ENCODE measurements at places on chromosomes 2 and 18. TPM values are rescaled to one million over a fixed set of nuclear protein-coding genes. Genes with fewer than 3 reads are reported as not detected.

IL1RL2 gene
- total RNA-seq = 1.1 TPM

GREB1L gene
- not detected for total RNA-seq

DNA sequence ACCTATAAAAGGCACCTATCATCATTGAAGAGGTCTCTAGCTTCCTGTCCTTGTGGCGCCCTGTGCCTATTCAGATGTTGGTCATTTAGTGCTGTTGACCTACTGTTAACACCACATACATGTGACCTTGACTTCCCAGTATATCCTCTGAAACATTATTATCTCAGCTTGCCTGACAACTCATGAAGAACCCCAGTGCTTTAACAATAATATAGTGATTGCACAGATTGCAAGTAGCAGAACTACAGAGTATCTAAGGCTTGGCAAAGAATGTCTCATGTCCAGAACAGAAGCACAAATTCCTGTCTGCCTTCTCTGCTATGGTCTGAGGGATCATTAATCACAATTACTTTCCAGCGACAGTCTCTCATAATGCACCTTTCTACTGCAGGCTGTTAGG, 165.3 kb downstream of the LCLAT1 start:
- DNase-seq = no peak

SPC25 gene
- 47.1 TPM for total RNA-seq

DNA sequence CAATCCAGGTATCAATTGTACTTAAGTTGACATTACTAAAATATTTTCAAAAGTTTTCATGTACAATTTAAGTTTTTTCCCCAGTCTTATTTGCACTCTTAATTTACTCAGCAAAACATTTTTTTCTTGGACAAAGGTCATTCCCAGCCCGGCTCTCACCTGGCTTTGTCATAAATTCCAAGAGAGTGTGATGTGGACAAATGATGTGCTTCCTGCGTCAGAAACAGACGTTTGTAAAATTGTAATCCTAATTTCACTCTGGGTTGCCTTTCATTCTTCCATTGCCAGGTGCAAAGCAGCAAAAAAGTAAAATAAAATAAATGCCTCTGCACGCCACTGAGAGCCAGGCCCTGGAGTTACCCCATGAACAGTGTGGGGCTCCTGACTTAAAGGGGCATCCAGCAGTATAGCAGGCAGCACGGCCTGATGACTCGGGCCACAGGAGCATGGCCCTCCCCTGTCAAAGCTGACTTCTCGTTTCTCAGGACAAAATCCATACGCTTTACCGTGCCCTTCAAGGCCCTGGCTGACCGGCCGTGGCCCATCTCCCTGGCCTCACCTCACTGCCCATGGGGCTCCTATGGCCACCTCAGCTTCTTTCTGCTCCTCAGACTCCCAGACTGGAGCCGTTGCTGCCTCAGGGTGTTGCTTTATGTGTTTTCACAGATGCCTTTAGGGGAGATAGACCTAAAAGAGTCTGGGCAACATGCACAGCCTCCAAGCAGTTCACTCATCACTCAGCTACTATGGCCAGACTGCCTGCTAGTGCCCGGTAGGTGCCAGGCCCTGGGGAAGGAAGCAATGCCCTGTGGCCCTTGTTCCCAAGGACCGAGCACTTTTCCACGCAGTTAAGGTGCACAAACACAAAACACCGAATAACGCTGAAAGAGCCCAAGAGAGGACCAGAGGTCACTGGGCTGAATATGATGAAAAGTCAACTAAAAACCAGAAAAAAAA, 7.6 kb upstream of the TMEM185B start:
- no peak for DNase-seq

Measured in activated CD4-positive, alpha-beta memory T cell treated with anti-CD3 and anti-CD28 coated beads for 36 hours (primary cell).